ENCODE measurements at places on chromosomes 4 and X.

DNA sequence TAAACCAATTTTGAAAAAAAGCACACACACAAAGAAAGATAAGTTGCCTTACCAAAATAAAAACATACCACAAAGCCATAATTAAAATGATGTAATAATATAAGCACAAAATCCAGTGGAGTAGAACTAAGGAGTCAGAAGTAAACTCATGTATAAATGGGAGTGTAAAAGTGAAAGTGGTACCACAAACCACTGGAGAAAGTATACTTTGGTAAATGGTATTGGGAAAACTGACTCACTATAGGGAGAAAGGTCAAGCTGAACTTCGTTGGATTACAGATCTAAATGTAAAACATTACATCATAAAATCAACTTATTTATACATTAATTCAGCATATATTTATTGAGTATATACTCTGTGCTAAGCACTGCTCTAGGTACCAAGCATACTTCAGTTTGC, 46.3 kb upstream of the HHIP start:
- no peak for DNase-seq

DNA sequence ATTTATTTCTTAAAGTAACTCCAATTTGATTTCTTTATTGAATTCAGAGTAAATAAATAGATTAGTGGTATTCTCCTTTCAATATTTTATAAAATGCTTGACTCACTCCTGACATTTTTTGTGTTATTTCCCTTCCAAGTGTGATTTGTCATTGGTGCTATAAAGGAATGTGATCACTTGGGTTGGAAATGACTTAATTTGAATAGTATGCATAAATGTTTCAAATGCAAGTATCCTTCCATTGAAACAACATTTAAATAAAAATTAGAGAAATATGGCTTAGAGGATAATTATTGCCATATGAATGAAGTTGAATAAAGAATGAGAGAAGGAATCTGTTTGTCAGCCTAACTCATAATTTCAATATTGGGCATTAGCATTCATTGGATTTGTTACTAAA, 182.7 kb downstream of the PABPC4L start:
- DNase-seq, result no peak

DNA sequence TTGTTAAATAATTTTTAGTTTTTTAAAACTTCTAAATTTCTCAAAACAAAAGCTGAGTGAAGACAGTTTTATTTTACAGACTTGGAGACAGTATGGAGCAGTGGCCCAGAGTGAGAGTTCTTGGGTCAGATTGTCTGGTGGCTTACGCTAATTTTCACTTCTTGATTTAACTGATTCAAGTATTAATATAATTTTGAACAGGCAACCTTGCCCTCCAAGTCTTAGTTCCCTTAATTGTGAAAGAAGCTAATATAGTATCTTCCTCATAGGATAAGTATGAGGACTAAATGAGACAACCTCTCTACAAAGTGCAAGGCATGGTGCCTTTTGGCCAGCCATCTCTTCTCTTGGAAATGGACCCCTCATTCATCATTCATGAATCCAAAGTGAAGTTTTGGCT, 25.4 kb downstream of the ATP7A start:
- DNase-seq, result no peak

- peak; percentile 50 for DNase-seq
Observed at GRCh38 chrX:10833299-10834169, 213.1 kb upstream of the MID1 start.

DNA sequence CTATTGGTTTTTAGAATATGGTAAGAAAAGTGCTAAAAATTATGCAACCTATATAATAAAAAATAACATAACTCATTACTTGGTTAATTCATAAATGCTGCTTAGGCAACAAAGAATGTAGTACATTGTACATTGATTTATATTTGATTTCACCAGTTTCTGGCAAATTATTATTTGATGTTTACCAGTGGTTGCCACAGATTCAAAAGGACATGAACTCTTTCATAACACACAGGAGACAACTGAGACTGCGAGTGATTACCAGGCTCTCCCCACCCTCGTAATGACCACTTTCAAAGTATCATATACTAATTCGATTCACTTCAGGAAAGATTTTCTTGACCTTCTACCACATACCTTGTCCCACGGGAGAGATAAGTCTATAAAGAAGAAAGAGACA, 158.5 kb downstream of the NR3C2 start:
- DNase-seq, result no peak

DNA sequence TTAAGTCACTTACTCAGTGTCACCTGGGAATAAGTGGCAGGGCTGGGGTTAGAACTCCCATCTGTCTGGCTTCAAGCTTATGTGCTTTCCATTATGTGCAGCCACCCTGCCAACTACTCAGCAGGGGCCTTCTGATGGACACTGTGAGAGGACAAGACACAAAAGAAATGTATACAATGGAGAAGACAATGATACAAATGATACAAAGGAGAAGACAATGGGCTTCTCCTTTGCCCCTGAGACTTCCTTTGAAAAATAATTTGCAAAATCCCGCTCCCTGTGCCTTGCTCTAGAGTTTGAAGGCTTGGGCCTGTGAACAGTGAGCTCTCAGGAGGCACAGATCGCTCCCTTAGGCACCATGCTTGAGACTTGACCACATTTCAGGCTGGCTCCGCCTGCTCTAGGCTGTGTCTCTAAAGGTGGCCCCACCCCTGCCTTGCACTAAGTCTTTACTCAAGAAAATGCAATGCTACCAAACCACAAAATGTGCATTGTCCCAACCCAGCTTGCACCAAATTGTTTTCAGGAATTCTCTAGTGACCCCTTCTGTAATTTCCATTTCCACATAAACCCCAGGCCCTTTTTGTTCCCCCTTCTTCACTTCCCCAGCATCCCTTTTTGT, 27.1 kb upstream of the STX18 start:
- no peak for DNase-seq

DNA sequence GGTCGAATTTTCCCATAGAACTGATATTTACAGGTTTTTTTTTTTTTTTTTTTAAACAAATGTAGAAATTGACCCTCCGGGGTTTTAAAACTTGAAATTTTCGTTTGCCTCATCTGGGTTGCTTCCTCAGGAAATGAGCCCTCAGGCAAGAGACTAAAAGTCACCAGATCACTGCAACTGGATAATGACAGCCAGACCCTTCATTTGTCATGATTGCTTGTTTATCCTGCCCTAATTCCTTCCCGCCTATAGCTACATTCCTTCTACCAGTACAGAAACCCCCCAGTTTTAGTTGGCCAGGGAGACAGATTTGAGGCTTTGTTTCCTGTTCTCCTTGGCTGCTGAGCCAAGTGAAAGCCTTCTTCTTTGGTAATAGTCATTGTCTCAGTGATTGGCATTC, 44.0 kb upstream of the IGFBP7 start:
- no peak for DNase-seq

- DNase-seq, result no peak
Observed at GRCh38 chr4:147709999-147710398, 21.9 kb upstream of the ARHGAP10 start.

GRCh38 chrX:110210417-110211139, 107.3 kb downstream of the AMMECR1 start:
- no peak for DNase-seq

- no peak for DNase-seq
Observed at GRCh38 chr4:10212400-10212799, 95.8 kb upstream of the WDR1 start.

Data from pancreas (tissue), 10 donors.